ENCODE measurements at places on chromosomes 4 and X.
A peak's percentile ranks its signal among the peaks of the same experiment; 100 is the strongest.

GRCh38 chr4:132097041-132097440 lies 1052.1 kb upstream of the PCDH10 start:
- no peak for DNase-seq

GRCh38 chr4:31104577-31104976 lies 384.4 kb downstream of the PCDH7 start:
- no peak for DNase-seq

DNA sequence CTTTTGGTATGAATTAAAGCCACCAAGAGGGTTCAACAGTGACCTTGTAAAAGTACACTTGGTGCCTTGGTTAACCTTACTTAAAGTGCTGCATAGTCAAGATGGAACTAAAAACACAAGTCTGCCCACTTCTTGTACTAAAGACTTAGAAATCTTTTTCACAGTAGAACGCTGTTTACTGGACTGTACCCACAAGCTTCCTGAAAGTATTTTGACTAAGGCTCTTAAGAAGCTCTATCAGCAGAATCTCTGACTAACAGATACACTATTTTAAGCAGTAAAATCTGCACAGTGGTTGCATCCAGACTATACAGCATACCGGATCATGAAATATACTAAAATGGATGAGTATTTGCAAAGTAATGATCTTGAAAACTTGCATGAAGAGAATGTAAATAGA lies 7.2 kb downstream of the RAB28 start:
- no peak for DNase-seq

DNA sequence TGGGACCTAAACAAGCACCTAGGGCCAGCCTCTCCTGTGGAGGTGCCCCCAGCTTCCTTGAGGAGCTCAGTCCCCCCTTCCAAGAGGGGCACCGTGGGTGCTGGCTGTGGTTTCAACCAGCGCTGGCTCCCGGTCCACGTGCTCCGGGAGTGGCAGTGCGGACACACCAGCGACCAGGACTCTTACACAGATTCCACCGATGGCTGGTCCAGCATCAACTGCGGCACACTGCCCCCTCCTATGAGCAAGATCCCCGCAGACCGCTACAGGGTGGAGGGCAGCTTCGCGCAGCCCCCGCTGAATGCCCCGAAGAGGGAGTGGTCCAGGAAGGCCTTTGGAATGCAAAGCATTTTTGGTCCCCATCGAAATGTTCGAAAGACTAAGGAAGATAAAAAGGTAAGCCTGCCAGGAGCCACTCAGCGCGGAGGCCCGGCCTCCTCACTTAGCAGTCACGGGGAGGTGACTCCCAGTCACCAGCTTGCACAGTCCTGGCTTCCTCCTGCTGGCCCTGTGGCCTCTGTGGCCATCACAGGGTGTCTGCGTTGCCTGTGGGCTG lies 24.9 kb downstream of the RGS12 start:
- DNase-seq = no peak

DNA sequence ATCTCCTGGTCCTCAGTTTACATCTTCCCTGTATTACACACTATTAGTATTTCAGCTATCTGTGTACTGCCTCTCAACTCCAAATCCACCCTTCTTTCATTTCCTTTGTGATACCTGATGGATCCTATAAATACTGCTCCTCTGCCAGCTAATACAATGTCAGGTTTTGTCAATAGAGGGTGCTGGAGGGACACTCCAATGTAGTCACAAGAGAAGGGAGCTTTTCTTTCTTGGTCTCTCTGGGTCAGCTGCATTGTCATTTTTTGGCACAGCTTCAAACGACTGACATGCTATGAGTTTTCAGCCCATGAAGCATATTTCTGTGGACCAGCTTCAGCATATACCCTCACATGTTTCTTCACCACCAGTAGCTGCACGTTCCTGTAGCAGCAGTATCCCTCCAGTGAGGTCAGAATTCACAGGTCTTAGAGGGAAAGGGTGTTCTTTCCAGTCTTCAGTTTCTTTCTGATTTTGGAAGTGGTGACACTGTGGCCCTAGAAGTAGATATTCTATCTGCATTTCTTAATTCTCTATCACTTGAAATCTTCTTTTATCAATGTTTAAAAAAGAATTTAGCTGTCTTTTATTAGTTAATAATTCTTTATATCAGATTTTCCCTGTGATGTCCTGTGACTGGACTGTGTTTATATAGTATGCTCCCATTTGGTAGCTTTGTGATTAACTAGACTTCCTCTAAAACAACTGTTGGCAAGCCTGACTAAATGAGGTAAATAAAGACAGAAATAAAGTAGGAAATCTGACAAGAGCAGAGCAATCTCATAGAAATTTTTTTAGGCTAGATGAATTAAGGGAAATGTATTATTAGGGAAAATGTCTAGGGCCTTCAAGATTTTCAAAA lies 60.6 kb downstream of the GABRA2 start:
- DNase-seq = peak; percentile 6

GRCh38 chrX:132900633-132901293 lies 57.7 kb downstream of the HS6ST2 start:
- DNase-seq = no peak

DNA sequence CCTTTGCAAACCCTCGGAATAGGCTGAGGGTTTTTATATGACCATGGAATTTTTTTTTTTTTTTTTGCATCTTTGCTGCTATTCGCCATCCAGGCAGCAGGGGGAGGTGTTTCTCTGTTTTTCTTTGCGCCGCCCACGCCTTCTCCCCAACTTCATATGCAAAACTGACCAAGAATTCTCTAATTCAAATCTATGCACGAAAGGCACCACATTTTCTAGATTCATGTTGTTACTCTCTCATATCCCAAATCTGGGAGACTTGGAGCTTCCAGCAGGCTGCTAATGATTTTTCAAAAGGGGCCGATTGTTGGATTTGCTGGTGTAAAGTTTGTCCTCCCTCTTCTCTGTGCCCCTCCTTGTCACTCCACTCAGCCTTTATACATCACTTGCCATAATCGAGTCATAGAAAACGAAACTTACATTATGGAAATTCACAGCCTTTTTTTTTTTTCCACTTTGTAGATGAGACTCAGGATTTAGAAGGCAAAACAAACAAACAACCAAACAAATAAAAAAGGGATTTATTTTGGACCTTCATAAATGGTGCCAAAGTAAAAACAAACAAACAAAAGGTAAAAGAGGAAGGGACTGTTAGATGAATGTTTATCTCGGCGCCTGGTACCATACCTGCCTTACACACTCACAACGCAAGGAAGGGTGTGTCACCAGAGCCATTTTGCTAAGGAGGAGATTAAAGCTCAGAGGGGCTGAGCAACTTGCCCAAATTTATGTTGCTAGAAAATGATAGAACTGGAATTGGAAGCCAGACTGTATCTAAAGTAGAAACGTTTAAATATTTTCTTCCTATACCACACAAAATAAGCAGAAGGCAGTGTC lies 29.3 kb upstream of the BOD1L1 start:
- DNase-seq = no peak

- no peak for DNase-seq
Measured at GRCh38 chr4:151930372-151930771, 169.6 kb upstream of the GATB start.

DNA sequence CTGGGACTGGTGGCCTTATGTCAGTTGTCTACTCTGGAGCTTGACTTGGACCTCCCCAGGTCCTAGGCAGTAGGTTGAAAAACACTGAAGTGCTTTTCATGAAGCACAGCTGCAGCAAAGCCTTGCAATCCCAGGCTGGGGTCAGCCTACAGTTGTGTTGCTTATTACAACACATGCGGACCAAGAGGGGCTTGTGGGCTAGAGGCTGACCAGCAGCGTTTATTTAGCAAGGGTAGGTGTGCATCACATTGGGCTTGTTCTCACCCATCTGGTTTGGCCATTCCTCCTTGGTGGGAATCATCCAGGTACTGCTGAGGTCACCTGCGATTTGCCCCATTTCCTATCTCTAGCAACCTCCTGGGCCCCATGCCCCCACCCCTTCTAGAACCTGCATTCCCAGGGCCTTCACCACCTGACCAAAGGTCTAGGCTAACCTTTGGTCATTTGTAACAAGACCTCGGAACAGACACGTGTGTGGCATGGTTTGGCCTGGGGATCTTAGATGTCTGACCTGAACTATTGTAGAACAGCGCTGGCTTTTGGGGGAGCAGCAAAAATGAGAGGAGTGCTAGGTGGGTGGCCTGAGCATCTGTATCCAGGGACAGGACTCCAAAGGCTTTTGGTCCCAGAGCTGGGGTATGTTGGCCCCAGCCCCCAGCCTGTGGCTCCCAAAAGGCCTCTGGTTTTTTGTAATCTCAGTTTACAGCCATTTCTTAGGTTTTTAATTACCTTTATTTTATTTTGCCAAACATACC lies 3.0 kb downstream of the RPL10 start:
- no peak for DNase-seq

GRCh38 chrX:26778320-26778888 lies 562.4 kb downstream of the MAGEB5 start:
- no peak for DNase-seq

- DNase-seq = no peak
Measured at GRCh38 chrX:40685362-40685918, 38.1 kb upstream of the CXorf38 start.

DNA sequence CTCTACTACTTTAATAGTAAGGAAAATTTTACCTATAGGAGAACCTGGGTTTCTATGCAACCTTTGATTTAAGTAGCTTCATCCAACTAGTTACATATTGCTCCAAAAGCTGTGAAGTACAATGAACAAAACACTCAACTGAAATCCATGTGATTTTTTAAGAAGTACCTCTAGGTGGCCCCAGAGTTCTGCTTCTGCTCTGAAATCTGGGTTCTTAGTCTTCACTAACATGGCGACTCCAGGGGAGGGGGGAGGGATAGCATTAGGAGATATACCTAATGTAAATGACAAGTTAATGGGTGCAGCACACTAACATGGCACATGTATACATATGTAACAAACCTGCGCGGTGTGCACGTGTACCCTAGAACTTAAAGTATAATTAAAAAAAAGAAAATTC lies 73.4 kb upstream of the MAGEB2 start:
- no peak for DNase-seq

DNA sequence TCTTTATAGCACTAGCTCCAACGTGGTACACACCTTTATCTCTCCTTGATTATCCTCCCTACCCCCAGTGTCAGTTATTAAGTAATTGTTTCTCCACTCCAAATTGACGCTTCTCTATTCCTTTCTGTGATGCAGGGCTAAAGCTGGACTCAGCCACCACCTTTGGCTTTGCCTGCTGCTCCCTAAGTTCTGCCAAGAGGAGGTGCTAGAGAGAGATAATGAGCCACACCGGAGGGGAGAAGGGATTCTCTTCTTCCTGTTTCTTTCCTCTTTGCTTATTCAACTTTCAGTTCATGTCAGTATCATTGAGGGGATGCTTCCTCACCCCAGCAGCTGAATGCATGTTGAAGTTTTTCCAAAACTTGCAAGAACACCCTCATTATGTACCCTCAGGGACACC lies 176.5 kb downstream of the GBA3 start:
- DNase-seq = no peak

DNA sequence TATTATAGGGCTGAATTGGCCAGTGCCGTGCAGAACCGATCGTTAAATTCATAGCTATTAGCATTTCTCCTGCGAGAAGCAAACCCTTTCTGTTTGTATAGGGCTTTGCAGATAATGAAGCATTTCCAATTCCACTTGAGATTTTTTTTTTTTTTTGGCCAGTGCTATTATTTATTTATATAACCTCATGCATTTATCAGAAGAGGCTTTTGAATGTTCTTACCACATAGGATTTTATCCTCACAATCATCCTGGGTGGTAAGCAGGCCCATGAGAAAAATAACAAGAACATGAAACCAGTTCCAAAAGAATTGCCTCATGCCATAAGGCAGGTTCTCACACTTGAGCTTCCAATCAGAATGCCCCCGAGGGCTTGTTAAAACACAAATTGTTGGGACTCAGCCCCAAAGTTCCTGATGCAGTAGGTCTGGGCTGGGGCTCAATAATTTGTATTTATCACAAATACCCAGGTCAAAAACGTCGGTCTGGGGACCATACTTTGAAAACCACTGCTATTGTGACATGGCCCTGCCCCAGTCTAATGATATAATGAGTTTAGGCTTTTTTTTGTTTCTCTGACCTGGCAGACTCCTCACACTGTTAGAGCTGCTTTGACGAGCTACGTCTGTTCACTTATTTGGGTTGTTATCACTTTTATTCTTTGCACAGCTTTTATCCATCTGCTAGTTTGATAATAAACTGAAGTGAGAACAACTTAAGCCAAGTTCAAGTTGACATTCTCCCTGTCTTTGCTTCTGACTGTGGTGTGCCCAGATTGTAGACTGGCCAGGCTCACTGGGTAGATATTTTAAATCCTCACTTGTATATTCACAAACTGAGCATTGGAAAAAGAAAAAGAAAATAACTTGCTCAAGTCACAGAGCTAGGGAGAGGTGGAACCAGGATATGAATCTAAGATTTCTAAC lies 20.1 kb downstream of the SUPT20HL1 start:
- DNase-seq = no peak

DNA sequence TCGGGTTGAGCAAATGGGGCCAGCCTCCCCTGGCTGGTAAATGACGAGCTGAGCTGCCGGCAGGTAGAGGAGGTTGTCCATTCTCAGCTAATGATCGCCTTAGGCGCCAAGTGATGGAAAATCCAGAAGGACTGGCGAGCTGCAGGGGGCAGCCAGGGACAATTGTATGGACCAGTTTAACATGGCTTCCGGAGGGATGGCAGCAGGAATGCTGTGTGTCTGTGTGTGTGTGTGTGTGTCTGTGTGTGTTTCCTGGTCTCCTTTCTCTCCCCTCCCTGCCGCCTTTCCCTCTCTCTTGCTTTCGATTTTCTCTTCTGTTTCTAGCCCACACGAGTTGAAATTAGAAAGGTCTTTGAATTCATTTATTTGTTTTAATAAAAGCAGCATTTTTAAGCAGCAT lies 45.2 kb upstream of the BCOR start:
- no peak for DNase-seq

DNA sequence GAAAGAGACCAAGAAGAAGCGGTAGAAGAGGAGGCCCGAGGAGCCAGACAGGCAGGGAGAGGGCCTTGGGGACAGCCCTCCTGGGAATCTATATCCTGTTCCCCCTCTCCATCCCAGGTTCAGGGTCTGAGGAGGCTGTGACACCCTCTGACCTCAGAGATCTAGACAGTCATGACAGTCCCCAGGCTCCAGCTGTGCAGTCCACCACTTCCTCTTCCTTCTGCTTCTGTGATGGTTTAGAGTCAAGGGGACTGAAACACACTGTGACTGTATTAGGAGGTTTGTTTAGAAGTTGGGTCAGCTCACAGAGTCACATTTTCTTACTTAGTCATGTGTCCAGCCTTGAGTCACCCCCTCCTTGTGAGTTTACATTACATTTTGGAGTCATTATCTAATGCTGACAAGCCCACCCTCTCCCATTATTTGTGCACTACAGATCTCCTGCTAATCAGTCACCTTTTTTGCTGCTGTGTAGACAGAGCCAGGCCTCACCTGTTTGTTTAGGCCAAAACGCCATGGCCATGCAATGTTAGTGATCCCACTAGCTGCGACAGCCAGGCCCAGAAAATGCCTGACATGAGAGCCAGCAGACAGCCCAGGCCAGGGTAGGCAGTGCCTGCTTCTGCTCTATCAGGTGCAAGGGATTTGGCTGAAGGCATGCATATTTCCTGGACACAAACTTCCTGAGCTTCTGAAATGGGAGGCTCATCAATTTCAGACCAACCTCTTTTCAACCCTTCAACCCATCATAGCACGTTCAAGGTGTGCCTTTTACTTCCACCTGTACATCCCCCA lies 26.0 kb downstream of the MANBA start:
- no peak for DNase-seq

GRCh38 chr4:26837993-26838842 lies 22.4 kb upstream of the STIM2 start:
- DNase-seq = no peak

- no peak for DNase-seq
Measured at GRCh38 chr4:176760471-176760870, 32.3 kb downstream of the VEGFC start.
